ENCODE measurements at places on chromosomes 11 and 22.

- DNase-seq: no peak
These were observed 39.1 kb upstream of the CREB3L1 start for GRCh38 chr11:46238078-46238966.

DNA sequence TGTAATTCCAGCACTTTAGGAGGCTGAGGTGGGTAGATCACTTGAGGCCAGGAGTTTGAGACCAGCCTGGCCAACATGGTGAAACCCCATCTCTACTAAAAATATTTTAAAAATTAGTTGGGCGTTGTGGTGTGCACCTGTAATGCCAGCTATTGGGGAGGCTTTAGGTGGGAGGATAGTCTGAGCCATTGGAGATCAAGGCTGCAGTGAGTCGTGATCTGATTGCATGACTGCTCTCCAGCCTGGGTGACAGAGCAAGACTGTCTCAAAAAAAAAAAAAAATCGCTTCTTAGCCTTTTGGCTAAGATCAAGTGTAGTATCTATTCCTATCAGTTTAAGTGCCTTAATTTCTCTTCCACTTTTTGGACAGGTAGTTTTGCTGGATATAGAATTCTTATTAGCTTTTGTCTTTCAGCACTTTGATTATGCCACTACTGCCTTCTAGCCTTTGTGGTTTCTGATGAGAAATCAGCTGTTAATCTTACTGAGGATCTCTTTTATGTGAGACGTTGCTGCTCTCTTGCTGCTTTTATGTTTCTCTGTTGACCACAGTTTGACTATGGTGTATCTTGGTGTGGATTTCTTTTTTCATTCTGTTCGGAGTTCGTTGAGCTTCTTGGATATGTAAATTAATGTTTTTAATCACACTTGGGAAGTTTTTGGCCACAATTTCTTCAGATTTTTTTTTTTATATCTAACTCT is 24.7 kb downstream of the CHEK1 start:
- DNase-seq: no peak

DNA sequence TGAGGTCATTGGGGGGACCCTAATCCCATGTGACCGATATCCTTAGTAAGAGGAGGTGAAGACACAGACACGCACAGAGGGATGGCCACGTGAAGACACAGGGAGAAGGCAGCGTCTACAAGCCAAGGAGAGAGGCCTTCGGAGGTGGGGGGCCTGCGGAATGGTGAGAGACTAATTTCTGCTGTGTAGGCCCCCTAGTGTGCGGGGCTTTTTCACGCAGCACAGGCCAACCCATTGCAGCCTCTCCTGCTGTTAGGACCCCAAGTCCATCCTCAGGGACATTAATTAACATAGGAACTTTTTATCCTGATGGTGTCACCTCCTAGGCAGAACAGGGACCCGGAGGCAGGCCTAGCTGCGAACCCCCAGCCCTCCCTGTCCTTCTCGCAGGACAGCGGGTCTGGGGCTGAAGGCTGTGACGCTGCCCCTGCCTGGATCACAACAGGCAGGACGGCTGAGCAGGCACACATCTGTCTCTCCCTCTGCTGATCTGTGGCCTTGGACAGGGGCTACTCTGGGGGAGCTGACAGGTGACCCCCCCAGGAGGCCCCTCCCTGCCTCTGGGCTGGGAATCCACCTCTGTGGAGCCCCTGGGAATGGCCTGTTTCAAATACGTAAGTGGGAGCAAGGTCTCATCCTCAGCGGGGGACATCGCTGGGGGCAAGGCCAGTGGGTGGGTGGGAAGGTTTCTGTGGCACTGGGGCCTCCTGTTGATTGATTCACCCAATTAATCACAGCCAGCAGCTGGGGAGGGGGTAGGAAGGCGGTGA is 7.9 kb downstream of the ASCL2 start:
- DNase-seq: no peak

DNA sequence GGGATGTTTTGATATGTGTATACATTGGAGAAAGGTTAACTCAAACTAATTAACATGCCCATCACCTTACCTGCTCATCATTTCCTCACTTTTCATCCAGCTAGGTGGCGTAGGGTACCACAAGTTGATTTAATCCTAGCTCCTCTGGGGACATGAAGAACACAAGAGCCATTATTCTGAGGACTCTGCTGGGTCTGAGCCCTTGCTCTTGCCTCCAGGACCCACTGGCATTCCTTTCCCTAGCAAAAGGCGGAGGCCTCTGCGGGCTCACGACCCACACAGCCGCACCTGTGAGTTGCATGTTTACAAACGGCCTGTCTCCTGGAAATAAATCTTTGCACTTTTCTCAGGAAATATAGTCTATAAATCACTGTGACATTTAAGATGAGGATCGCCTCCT is 871.9 kb downstream of the TBC1D22A start:
- DNase-seq: no peak

DNA sequence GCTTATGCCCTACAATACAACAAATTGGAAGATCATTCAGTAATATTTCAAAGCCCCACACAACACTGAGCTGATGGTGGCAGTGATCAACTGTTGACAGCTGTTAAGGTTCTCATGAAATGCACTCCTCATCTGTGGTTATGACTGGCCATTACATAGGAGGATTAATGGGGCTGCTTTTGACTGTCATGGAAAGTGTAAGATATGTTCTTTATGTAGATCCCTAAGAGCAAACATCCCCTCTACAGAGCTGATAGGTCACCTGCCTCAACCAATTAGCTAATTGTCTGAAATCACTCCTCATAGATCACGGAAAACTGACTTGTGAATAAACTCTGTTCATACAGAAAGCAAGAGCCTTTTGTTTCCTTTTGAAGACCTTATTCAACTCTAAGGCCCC is 78.1 kb downstream of the GAB2 start:
- DNase-seq: no peak

GRCh38 chr11:10592331-10592730 is 23.9 kb upstream of the LYVE1 start:
- DNase-seq: no peak

- DNase-seq: no peak
These were observed 359.8 kb downstream of the LRRC4C start for GRCh38 chr11:41099654-41100053.

- DNase-seq: no peak
These were observed 2.3 kb downstream of the BIRC3 start for GRCh38 chr11:102319544-102319943.

DNA sequence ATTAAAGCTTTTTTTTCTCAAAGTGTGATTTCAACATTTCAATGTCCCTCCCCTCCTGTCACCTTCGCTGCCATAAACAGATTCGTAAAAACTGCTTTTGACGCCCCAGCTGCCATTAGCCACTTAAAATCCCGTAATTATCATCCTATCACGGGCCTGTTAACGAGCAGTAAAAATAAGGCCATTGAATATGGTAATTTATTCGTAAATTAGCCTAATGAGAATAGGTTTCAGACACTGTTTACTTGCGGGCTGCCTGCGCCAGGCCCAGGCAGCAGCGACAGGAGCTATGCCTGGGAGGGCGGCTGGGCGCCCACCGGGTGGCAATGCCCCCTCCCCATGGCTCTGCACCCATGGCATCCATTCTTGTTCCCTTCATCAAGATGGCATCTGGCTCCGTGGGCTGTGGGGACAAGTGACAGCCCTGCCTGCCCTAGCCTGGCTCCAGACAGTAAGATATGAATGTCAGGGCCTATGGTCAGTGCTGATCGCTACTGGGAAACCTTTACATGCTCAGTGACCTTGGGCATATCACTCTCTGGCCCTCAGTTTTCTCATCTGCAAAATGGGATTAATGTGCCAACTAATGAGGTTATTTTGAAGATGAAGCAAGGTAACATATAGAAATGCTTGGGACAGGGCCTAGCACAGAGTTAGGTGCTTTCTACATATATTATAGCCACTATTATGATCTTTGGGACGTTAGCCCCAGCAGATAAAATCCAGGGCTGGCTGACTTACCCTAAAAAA is 500.8 kb downstream of the MN1 start:
- DNase-seq: no peak

DNA sequence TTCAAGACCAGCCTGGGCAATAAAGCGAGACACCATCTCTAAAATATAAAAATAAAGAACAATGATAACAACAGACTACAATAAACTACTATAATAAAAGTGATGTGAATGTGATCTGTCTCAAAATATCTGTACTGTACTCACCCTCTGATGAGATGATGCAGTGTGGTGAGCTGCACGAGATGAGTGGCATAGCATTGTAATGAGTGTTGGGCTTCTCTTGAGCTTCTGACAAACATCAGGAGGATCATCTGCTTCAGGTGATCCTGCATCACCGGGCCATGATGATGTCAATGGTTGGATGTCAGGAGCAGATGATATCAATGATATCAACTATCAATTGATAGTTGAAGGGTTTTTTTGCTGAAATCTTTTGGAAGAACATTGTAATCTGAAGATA is 52.4 kb upstream of the INCENP start:
- no peak for DNase-seq

GRCh38 chr11:123690485-123690884 is 36.1 kb upstream of the SCN3B start:
- no peak for DNase-seq

DNA sequence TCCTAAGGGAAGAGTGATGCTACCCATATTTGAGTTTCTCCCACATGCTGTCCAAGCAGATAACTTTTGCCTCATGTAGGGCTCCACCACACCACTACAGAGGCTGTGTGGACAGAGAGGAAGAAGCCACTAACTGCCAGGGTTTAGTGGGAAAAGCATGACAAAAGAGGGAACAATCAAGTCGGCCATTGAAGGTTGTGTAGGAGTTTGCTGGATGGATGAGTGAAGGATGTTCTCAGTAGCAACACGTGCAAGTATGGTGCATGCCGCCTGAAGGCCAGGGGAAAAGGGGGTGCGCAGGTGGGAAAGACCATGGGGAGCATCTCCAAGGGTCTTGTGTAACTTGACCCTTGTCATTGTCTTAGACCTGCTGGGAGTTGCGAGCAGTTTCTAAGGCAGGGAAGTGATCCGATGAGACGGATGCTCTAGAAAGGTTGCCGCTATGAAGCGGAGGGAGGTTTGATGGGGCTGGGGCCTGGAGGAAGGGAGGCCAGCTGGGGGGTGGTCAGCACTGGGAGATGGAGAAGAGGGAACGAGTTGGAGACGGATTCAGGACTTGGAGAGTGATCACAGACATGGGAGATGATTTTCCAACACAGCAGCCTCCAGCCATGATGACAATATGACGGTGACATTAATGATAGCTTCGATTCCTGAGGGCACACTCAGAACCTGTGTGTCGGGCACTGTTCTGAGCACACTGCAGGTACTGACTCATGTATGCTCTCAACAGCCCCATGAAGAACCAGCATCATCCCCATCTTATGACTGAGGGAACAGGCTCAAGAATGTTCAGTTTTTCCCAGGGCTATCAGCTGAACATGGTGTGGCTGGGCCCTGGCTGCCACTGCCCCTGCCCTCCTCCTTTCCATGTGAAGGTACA is 53.7 kb downstream of the CD6 start:
- DNase-seq: no peak

DNA sequence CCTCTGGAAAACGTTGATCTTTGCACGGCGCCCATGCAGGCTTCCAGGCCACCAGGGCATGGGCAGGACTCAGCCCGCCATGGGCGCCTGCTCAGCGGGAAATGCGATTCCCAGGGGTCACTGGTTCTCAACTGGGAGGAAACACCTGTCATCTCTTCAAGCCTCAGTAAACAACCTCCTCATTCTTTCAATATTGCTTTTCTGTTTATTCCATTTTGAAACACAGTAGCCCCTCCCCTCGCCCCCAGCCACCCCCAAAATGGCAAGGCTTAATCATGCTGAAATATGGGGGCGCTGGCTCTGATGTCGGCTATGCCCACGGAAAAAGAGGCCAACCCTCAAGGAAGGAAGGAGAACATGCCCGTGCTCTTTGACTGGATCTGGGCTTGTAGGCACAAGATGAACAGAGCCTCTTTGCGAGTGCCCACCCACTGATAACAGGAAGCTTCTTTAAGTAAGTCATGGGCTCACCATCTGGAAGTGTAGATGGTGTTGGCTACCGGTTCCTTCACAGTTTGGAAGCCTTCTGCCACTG is 594 bp upstream of the POU2AF1 start:
- no peak for DNase-seq

DNA sequence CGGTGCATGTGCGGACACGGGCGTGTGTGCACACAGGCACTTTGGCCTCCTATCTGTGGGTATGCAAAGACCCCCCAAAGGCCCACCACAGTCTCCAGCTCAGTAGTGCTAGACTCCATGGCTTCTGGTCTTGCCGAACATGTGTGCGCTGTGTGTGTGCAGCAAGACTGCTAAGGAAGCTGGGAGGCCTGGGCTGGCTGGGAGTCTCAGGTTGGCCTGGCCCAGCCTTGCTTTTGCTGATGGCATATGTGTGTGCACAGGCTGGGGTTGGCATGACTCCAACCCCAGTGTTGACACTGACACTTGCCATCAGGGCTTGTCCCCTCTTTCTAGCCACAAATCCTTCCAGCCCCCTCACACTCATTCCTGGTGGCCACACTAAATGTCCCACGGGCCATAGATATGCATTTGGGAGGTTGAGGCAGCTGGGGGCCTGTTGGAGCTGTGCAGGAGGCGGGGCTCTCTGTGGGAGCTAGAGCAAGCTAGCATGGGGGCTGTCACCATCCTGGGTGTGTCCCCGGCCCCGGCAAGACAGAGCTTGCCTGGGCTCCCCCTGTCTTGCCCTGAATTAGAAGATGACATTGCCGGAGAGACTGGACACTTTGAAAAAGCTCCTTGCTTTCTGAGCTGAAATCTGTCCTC is 60.9 kb upstream of the NECTIN1 start:
- no peak for DNase-seq

DNA sequence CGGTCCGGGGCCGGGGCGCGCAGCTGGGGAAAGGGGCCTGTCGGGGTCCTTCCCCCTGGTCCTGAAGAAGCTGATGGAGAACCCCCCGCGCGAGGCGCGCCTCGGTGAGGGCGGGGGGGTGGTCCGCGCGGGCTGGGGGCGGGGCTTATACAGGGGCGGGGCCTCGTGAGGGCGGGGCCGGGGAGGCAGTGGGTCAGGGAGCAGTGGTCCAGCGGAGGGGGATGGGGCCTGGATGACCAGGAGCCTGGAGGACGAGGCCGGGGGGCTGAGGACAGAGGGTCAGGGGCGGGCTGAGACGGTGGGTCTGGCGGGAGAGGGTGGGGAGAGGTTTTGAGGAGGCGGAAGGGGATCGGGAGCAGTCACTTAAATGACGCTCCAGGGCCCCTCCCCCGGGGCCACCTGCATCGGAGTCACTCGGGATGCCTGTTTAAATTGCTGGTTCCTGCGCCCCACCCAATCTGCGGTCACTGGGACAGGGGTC is 396 bp downstream of the TEF start:
- DNase-seq: no peak

DNA sequence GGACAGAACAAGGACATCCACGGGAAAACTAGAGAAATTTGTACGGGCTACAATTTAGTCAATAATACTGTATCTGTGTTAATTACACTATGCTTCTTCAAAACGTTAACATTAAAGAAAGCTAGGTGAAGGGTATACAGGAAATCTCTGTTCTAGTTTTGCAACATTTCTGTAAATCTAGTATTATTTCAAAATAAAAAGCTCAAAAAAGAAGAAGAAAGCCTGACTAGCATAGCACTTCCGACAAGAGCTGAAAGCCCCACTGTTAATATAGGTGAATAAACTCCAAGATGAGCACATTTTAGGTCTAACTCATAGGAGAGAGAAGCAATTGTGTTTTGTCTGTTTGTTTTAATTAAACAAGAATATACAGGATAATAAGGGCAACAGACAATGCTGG is 299.7 kb downstream of the TTC28 start:
- DNase-seq: no peak

GRCh38 chr11:118205606-118206378 is 19.0 kb downstream of the JAML start:
- DNase-seq: no peak

- DNase-seq: no peak
These were observed 9.0 kb upstream of the OSM start for GRCh38 chr22:30275625-30276024.

GRCh38 chr11:109849051-109849450 is 244.1 kb upstream of the ZC3H12C start:
- no peak for DNase-seq

GRCh38 chr11:45852712-45853101 is 5.4 kb downstream of the CRY2 start:
- DNase-seq: no peak
